GM23248 (cell line): ENCODE measurements at places on chromosomes 2 and 18.

DNA sequence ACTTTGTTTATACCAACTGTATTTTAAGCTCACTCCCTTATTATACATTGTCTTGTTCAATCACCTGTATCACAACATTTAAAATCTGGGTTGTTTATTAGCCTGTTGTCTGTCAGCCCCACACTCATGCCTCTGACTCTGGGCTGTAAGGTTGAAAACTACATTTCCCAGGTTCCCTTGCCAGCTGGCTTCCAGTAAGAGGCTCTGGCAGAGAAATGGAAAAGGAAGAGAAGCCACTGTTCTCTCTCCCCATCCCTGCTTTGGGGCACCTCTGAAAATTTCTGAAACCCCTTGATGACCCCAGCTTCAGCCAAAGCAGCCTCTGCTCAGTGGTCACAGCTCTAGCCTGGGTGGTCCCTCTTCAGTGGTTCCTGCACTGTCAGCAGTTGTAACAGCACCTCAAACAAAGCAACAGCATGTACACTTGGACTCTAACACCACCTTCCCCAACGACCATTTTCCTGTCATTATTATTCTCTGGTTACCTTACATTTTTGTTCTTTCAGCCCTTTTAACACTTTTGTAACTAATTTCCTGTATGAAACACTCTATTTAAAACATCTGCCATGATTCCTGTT is 108.9 kb upstream of the LGALSL start:
- DNase-seq, result no peak

- no peak for DNase-seq
Observed at GRCh38 chr2:25726522-25726921, 53.1 kb upstream of the DTNB start.

- DNase-seq, result no peak
Observed at GRCh38 chr2:97759727-97760407, 46.5 kb downstream of the ZAP70 start.

GRCh38 chr2:43241558-43241957 is 15.2 kb upstream of the ZFP36L2 start:
- no peak for DNase-seq

GRCh38 chr18:12301263-12302005 is 6.6 kb upstream of the TUBB6 start:
- DNase-seq, result no peak

DNA sequence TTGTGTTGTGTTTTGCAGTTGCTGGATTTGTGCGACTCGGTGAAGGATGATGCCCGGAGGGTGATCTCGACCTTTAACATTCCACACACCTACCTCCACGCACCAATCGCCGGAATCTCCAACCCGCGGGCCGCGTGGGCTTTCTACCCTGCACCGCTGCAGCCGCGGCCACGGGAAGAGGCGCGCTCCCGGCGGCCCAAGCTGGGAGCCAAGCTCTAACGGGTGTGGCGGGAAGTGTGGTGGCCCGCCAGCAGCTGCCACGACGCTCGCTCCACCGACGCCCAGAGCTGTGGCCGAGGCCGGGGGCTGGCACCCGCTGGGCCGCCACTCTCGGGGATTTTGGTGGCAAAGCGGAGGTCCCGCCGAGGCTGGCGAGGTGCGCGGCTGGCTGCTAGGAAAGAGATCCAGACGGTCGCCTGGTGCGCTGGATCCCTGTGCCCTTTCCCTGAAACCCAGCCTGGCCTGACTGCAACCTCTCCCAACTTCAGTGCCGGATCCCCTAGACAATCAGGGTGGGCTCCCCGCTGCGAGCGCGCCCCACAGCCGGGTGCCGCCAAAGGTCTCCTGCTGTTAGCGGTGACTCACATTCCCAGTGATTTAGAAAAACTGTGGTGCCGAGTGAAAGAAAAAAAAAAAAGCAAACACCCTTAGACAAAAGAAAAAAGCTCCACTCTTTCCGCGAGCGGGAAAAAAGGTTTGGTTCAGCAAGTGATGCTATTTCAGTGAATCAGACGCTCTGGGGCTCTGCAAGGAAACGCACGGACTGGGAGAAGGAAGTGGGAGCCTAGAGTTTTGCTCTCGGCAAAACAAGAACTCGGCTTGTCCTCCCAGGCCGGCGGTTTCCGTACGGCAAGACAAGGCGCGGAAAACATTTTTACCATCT is 2.9 kb upstream of the BCL2L11 start:
- peak; percentile 74 for DNase-seq

DNA sequence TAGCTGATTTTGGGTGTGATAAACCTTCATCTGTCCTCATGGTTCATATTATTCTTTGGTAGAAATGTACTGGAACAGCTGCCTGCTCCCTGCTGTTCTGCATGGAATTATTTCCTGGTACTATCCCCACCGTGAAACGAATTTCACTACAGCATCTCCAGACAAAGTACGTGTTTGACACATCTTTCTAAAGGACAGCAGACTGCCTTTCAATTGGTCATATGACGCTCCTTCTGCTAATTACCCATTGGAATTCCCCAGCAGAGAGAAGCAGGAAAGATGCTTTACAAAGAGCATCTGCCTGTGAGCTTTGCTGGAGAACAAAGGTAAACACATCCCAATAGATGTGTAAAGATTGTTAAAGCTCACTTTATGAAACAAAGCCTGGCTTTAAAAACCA is 4.4 kb upstream of the RFX8 start:
- peak; percentile 34 for DNase-seq

GRCh38 chr18:35030277-35030989 is 10.8 kb upstream of the MAPRE2 start:
- no peak for DNase-seq

GRCh38 chr18:74896390-74896991 is 298.8 kb downstream of the ZNF407 start:
- peak; percentile 13 for DNase-seq

GRCh38 chr2:170006587-170007325 is 171.2 kb upstream of the MYO3B start:
- peak; percentile 10 for DNase-seq

DNA sequence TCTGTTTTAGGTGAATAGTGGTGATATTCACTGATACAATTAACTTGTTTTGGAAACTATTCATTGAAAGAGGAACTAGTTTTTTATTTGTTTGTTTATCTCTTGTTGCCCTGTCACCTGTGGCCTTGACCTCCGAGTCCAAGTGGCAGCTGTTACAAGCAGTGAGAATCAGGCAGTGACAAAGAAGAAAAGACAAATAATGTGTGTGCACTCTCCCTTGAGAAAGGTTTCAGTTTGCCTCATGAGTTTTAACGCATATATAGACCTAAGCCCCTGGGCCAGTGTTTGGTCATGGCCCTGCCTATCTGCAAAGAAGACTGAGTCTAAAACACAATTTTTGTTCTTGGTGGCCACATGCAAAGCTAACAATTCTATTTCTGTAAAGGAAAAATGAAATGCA is 15.3 kb downstream of the KYNU start:
- DNase-seq, result no peak

DNA sequence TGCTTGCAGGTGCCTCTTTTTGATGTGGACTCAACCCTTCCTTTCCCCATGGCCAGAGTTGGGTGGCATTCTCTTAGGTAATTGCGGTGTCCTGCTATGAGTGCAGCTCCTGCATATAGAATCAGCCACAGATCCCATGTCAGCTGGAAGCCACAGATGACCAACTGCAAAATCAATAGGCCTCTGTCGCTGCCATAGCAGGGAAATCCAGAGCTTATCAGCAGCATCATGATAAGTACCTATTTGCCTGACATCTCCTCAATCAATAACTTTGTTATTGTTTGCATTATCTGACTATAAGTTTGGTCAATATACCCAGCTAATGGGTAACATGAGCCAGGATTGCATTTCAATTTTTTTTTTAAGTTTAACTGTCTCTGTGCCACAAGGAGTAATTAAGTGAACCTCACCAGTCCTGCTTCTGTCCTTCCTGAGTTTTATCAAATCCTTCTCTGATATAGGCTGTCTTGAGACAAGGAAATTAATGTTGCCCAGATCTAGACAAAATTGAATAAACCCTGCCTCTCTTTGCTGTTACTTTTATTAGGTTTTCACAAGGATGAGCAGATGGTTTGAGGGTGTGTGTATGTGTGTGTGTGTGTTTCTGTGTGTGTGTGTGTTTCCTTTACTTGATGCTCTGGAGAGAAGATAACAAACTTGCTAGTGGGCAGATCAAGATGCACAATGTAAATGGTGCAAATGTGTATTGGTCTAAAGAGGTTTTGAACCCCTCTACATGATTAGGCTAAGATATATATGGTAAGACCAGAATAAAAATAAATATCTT is 59.6 kb upstream of the CREB1 start:
- no peak for DNase-seq

GRCh38 chr18:79402209-79402576 is 6.5 kb downstream of the NFATC1 start:
- no peak for DNase-seq

DNA sequence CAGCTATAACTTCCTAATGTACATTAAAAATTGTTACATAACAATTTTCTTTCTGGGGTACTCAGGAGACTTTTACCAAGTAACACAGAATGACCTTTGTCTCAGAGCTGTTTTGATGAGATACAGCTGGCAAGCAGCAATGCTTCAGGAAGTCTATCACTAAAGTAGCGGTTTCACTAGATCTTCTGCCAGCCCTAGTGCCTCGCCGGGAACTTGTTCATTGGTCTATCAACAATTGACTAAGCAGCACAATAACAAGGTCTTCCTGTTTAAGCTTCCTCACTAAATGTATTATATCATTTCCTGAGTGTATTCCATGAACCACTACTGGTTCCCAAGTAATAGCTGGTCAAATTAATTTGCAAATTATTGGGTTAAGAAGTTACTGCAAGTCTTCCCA is 69.2 kb downstream of the TRIP12 start:
- peak; percentile 20 for DNase-seq

DNA sequence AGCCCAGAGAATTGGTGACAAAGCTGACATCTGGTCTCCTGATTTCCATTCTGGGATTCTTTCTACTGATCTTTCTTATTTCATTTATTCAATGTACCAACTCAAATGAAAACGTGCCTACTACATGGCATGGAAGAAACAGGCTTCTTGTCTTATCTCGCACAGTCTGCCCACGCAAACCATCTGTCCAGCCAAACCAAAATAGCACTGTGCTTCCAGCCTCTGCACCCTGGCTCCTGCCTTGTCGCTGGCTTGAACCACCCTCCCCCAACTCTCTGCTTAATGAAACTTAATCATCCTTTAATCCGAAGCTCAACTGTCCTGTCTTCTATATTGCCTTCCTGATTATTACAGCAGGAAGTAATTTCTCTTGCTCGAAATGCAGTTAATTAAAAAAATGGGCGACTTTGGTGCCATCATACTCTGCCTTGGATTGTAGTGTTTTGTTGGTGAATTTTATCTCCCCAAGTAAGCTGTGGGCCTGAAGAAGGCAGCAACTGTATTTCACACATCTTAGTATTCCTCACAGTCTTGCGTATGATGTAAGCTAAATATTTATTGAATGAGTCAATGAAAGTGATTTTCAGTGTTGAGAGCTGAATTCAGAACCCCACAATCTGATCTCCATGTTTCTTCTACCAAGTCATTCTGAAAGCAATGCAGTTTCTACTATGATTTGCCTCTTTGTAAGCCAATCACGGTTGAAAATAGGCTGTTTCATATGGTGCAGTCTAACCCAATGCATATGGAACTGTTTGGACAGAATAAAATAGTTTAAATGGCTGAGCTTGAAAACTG is 190.8 kb downstream of the TMEM247 start:
- peak; percentile 78 for DNase-seq

GRCh38 chr2:176554101-176555048 is 285.1 kb downstream of the MTX2 start:
- peak; percentile 79 for DNase-seq

- peak; percentile 77 for DNase-seq
Observed at GRCh38 chr2:221969087-221969829, 329.5 kb downstream of the PAX3 start.

DNA sequence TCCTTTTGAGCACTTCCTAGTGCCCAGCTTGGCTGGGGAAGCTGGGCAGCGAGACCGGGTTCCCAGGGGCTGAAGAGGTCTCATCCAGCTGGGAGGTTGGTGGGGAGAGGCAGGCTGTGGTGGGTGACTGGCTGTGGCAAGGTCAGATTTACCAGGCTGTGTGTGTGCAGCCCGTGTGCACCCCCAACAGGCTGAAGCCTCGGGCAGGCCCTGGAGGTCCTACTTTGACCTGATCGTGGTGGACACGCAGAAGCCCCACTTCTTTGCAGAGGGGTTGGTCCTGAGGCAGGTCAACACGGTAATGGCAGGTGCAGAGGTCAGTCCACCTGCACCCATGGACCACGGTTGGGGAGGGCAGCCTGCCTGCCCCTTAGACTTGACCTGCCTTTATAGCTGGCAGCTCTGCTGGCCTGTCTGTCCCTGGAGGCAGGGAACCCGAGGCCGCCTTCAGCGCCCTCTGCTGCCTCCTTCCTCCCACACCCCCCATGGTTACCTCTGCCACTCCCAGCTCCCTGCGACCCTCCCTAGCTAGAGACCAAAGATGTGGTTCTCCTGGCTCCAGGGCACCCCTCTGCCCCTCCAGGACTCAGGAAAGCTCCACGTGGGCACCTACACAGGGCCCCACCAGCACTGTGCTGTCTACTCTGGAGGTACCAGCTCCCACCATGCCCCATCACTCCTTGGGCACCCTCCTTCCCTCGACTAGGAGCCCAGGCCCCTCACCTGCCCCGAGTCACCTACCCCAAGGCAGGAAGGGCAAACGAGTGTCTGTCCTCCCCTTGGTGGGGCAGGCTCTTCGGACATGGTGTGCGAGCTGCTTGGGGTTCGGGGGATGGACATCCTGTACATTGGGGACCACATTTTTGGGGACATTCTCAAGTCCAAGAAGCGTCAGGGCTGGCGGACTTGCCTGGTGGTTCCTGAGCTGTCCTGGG is 4.0 kb downstream of the NT5DC4 start:
- DNase-seq, result peak; percentile 34

DNA sequence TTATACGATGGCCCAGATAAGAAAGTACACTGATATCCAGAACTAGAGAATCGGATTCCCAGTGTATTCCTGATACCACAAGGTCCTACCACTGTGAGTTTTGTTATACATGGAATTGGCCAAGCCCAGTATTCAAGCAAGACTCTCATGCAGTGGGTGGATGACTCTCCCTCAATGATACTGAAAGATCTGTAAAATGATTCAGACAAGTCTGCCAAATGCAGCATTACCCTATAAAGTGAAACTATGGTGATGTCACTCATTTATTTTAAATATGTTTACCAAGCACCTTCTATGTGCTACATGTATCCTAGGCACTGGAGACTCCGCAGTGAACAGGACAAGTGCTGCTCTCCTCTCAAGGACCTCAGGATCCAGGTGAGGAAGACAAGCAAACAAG is 22.6 kb downstream of the MYO5B start:
- DNase-seq, result no peak

GRCh38 chr18:23263551-23264235 is 128.4 kb downstream of the CABLES1 start:
- no peak for DNase-seq

GRCh38 chr2:109270505-109271312 is 141.7 kb downstream of the SH3RF3 start:
- no peak for DNase-seq

GRCh38 chr2:135694711-135695110 is 46.9 kb upstream of the UBXN4 start:
- DNase-seq, result peak; percentile 19

GRCh38 chr2:239670463-239671120 is 269.8 kb upstream of the HDAC4 start:
- DNase-seq, result no peak

- no peak for DNase-seq
Observed at GRCh38 chr2:206982360-206982955, 43.1 kb downstream of the CPO start.
